Stimulated activated CD4-positive, alpha-beta T cell treated with anti-CD3 and anti-CD28 coated beads, Interleukin-12 subunit alpha, Interleukin-12 subunit beta, amount 100 ng/mL, for 24 hours (primary cell): ENCODE measurements at places on chromosomes 6 and 20.

GRCh38 chr6:17940151-17940792 lies 47.2 kb downstream of the KIF13A start:
- no peak for DNase-seq

- no peak for DNase-seq
Measured at GRCh38 chr6:75748003-75748742, 866 bp upstream of the MYO6 start.

- DNase-seq = no peak
Measured at GRCh38 chr20:7250337-7250736, 482.9 kb downstream of the BMP2 start.

GRCh38 chr6:52538901-52539354 lies 37.9 kb downstream of the TRAM2 start:
- DNase-seq = no peak

DNA sequence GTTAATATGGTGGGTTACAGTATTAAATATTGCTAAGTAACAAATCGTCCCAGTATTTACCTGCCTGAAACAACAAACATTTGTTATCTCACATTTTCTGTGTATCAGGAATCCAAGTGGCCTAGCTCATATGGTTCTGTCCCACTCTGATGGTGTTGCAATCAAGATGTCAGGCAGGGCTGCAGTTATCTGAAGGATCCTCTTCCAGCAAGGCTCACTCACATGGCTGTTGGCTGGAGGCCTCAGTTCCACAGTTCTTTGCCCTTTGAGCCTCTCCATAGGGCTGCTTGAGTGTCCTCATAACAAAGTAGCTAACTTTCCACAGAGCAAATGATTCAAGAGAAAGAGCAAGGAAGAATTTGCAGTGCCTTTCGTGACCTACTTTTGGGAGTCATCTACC lies 17.7 kb downstream of the RAB22A start:
- no peak for DNase-seq

DNA sequence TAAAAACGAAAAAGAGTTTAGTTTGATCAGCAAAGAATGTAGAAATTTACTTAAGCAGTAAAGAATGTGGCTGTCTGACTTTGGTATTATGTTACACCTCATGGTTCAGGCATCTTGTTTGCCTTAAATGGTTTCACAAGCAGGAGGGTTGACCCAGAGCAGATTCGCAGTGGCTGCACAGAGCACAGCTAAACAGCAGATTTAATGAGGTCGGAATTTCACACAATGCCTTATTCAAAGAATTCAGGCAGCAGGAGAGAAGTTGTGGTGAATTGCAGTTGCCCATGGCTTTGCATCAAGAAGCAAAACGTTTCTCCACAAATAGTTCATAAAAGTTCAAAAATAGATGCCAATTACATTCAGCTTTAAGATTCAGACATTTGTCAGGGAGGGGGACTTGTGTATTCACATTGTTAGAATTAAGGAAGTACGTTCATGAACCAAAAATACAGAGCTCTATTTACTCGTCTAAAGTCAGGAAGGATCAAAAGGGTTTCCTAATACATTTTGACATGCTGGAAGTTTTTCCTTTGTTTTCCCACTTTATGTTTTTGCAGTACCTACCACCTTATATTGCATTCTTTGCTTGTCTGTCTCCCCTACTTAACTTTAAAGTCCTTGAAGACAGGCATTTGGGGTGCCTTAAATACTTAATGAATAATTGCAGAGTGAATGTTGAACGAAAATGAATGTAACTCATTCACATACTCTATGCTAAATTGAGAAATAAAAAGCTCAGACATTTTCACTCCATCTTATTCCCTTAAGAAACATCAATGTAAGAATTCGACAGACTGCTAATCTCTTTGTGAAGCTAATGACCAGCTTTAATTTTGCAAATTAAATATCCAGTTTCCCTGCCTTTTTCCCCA lies 1163.6 kb upstream of the CITED2 start:
- DNase-seq = no peak

DNA sequence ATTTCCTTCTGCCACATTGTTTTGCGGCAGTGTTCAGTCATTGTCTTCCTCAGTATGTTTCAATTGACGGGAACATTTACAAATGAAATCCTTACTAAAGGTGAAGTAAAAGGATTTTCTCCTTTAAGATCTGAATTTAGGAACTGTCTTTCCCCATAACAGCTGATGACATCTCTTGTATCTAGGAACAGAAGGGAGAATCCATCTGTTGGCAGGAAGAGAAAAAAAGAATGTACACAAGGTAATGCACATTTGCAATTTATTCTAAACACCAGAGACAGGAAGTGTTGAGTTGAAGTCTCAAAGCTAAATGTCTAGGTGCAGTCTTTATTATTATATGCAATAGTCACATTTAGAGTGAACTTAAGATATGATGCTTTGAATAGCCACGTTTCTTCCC lies 334.5 kb downstream of the HDGFL1 start:
- no peak for DNase-seq

GRCh38 chr20:22619806-22620205 lies 35.4 kb upstream of the FOXA2 start:
- DNase-seq = no peak

DNA sequence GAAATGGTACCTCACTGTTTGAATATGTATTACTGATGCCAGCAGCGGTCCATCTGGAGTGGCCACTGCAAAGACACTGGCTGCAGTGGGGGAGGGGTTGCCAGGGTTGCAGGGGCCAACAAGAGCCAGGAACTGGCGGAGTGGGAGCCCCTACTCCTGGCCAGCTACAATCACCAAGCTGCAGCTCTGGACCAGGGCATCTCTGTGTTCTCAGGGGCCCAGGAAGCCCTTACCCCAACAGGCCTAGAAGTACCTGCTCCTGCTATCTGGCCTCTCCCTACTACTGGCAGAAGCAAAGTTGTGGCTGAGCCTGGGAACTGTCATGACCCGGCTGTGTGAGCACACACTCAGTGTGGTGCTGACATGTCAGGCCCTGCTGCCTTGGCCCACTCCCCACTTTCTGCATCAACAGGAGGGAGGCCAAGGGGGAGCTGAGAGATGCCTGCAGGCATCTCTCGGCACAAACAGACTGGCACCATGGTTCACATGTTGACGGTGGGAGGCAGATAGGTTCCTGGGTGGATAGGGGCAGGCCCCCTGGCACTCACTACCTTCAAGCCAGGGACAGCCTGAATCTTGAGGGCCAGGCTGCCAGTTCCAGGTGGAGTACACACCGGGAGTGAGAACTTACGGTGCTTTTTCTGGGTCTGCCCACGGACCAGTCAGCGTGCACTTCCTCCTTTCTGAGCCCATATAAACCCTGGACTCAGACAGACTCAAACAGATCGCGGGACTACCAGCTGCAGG lies 1188.0 kb downstream of the GRIK2 start:
- no peak for DNase-seq

DNA sequence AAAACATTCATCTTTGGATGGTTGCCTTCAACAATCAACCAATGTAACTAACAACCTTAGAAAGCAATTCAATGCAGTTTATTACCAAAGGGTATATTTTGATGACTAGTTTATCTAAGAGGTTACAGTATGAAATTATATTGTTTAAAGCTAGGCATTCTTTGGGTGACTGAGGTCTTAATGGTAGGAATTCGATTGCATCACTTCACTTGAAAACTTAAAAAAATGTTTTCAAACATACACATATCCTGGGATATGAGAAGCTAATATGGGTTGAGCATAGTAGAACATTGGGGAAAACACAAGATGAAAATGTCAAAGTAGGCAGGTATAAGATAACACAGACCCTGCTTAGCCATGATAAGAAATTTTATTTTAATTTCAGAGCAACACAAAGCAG lies 144.6 kb upstream of the BMP5 start:
- DNase-seq = no peak

DNA sequence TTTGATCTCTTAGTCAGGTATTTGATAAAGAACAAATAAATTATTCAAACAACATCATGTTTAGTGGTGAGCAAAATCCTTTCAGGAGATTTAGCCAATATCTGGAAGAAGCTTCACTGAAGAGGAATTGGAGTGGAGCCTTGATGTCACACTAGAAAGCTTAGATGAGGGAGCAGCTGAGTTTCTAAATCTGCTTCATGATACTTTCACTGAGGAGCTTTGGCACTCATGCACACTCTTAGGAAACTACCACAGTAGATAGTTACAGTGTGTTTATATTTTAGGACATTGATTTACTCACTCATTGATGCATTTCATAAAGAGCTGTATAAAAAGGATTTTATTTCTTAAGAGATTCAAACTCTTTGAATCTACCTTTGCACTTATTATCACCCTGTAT lies 366.2 kb upstream of the BTBD3 start:
- DNase-seq = no peak

- DNase-seq = no peak
Measured at GRCh38 chr20:51275826-51276225, 252.9 kb upstream of the KCNG1 start.

DNA sequence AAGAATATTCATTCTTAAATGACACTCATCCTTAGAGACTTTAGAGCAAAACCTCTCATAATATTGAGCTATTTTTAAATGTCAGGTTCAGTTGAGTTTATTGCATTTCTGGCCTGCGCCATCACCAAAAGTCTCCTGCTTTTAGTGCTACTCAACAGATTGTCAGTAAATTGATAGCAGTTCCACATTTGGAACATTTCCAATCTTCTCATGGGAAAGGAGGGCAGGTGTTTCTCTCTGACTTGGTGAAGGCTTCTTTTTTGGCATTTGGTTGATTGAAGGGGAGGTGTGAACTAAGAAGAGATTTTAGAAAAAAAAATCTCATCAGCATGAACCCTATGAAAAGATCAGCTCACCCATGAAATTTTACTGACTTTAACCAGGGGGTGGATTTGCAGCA lies 125.9 kb upstream of the INSM1 start:
- DNase-seq = no peak

DNA sequence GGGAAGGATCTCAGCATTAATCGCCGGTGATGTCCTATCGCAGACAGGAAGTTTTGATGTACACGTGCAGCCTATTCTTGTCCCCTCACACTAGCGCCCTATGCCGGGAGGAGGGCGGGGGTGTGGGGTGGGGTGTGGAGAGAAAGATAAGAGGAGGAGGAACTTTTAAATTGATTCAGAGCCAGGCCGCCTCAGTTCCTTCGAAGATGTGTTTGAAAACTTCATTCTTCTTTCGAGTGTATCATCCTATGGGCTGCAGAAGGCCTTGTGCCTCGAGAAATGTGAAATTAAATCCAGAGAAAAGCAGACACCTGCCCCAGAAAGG lies 2.5 kb upstream of the POU3F2 start:
- no peak for DNase-seq
